ENCODE measurements at places on chromosomes 5 and 9.

- no peak for DNase-seq
These were observed 127.8 kb upstream of the CCDC180 start for GRCh38 chr9:97179616-97180015.

DNA sequence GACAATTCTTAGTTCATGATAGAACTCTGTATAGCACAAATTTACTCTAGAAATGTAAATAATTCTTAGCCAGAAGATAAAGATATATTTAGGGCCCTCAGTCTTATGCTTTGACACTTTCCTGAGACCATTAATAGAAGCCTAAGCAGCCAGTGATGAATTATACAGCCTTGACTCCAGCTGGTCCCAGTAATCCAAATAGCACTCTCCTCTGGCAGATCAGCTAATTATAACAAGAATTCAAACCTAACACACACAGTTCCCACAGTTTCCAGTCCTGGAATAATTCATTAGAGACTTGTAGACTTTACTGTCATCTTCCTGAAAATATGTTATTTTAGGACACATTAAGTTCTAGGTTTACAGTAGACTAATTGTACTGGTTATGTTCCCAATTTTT, 50.4 kb downstream of the SHOC1 start:
- no peak for DNase-seq

GRCh38 chr5:97550818-97551217, 367.8 kb upstream of the RIOK2 start:
- no peak for DNase-seq

DNA sequence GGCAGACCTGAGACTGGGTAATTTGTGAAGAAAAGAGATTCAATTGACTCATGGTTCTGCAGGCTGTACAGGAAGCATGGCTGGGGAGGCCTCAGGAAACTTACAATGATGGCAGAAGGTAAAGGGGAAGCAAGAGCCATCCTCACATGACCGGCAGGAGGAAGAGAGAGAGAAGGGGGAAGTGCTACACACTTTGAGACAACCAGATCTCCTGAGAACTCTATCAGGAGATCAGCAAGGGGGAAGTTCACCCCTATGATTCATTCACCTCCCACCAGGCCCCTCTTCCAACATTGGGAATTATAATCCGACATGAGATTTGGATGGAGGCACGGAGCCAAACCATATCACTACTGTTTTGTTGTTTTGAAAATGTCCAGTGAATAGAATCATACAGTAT, 110.2 kb downstream of the DAPK1 start:
- no peak for DNase-seq

GRCh38 chr5:144202072-144202471, 31.4 kb downstream of the KCTD16 start:
- no peak for DNase-seq

GRCh38 chr5:40052808-40053207, 626.9 kb upstream of the PTGER4 start:
- no peak for DNase-seq

All from stimulated activated naive CD4-positive, alpha-beta T cell treated with Interleukin-2 at 50 U/mL for 16 hours (primary cell).